ENCODE measurements at places on chromosomes 7 and 10. TPM values are rescaled to one million over a fixed set of nuclear protein-coding genes. Genes with fewer than 3 reads are reported as not detected.

The HTR5A gene
- total RNA-seq, result not detected

The CHAT gene
- not detected for total RNA-seq

The TEX36 gene
- not detected for total RNA-seq

The EMX2 gene
- total RNA-seq, result not detected

The CAV2 gene
- total RNA-seq, result 0.26 TPM

The ACBD5 gene
- 24.2 TPM for total RNA-seq

The MKI67 gene
- total RNA-seq, result 418 TPM

Measured in activated CD8-positive, alpha-beta memory T cell treated with anti-CD3 and anti-CD28 coated beads, Interleukin-2, amount 10 ng/mL, durations not matched to agents 7 days and 5 days (primary cell).